ENCODE measurements at places on chromosomes 4 and X.

DNA sequence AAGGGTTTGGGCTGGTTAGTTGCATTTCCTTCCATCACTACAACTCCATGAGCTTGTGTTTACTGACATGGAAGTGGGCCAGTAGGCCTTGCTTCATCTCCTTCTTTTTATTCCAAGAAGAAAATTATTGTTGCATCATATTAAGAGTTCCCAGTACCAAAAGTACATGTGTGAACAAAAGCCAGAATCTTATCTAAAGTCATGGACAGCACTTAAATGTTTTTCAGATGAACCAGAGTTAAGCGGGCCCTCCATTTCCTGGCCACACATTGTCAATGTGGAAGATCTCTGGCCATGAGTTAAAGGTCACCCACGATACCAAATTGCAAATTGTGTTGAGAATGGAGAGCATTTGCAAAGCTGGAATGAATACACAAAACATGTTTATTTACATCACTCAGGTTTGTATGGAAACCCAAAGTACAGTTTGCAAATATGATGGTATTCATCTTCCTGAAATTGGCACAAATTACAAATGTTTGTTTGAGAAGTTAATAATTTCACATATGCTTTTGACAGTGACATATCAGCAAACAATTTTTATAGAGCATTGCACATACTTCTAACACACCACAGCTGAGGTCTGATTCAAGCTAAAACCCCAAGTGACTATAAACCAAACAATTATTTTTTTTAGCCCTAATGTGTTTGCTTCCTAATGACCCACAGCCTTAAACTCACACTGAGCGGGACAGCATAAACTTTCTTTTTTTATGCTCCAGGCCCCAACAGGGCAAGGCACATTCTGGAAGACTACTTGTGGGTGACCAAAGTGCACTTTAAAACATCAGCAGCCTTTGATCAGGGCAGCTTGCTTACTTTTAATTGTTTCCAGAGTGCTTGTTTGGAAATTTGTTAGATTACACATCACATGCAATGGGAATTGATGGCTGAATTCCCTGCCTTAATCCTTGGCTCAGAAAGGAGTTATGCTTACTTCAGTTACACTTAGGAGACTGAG lies 502.9 kb upstream of the SLIT2 start:
- no peak for DNase-seq

- no peak for DNase-seq
Observed at GRCh38 chr4:41792166-41792565, 43.6 kb upstream of the PHOX2B start.

DNA sequence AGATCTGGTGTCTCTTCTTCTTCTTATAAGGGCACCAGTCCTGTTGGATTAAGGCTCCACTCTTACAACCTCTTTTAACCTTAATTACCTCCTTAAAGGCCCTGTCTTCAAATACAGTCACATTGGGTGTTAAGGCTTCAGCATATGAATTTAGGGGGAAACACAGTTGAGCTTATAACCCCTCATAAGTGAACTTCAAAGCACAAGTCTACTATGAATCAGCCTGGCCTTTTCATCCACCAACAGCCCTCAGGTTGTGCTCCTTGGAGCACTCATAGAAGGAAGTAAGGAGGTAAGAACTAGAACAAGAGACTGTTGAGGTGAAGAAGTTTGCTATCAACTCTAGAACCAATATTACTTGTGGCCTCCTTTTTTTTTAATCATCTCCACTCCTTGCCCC lies 18.8 kb upstream of the TBC1D9 start:
- DNase-seq: no peak

GRCh38 chrX:154096140-154097002 lies 1.1 kb downstream of the MECP2 start:
- peak; percentile 25 for DNase-seq

DNA sequence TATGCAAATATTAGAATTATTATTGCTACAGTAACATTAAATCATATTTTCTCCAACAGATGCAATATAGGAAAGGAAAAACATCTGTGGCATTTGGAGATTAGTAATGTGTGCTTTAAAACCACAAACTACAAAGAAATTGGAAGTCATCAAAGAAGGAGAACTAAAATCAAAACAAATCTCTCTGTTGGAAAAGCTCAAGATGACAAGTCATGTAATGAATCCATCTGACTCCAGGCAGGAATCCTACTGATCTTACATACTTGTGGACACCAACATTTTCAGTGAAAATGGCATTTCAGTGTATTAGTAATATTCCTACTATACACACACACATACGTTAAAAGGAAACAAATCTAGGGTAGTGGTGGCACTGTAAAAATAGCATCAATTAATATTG lies 98.2 kb downstream of the SLC39A8 start:
- no peak for DNase-seq

- DNase-seq: no peak
Observed at GRCh38 chrX:115058276-115058675, 40.9 kb upstream of the IL13RA2 start.

DNA sequence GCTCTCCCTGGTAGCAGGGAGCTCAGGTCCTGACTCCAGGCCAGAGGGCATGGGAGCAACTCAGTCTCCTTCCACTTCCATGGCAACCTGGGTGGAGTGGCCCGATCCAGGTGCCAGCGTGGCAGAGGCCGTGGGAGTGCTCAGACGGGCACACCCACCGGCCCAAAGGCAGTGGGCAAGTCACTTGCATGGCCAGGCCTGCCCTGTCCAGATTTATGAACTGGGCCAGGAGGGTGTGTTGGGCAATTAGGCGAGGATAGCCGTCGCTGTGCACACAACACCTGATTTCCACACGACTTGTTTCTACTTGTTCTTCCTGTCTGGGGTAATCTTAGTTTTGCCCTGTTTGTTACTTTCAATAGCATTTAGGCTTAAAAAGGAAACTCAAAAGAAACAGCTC lies 55.5 kb upstream of the NYX start:
- no peak for DNase-seq

- DNase-seq: no peak
Observed at GRCh38 chr4:175935016-175935661, 123.1 kb upstream of the GPM6A start.

GRCh38 chr4:6153874-6154273 lies 46.5 kb downstream of the JAKMIP1 start:
- no peak for DNase-seq

DNA sequence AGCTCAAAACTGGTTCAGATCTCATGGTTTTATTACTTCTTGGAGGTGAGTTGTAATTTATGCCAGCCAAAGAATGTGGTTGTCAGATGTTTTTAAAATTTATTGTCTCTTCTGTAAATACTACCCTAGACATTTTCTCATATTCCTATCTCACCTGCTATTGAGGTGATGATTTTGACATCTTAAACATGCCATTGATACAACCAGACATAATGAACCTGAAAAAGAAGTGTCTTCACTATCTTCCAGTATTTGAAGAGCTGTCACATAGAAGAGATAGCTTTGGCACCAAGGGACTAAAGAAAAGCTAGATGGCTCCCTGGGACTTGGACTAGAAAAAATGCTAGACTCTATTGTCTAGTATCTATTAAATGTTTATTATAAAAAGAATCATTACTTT lies 155.7 kb downstream of the RAP1GDS1 start:
- DNase-seq: no peak
